Nucleus accumbens (tissue), 56 donors: ENCODE measurements at places on chromosomes 11 and 22.

GRCh38 chr11:17535488-17535887 lies 8.7 kb downstream of the USH1C start:
- no peak for DNase-seq

- DNase-seq, result no peak
Observed at GRCh38 chr22:49075150-49075549, 752.5 kb downstream of the BRD1 start.

GRCh38 chr22:30297276-30297990 lies 8.1 kb upstream of the CASTOR1 start:
- DNase-seq, result no peak

DNA sequence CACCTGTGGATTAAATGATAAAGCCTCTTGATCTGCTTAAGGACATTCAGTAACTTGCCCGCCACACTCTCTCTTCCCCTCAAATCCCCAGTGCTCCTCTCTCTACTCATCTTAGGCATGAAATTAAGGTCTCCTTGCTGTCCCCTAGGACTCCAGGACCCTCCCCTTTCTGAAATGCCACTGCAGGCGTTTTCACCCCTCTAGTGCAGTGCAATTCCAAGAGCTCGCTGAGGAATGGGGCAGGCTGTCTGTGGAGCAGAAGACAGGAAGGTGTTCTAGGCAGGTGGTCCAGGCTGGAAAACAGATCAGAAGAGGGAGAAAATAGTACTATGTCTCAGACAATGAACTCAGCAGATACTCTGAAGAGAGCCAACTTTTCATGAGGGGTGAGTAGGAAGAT lies 55.8 kb upstream of the ARHGAP42 start:
- no peak for DNase-seq

DNA sequence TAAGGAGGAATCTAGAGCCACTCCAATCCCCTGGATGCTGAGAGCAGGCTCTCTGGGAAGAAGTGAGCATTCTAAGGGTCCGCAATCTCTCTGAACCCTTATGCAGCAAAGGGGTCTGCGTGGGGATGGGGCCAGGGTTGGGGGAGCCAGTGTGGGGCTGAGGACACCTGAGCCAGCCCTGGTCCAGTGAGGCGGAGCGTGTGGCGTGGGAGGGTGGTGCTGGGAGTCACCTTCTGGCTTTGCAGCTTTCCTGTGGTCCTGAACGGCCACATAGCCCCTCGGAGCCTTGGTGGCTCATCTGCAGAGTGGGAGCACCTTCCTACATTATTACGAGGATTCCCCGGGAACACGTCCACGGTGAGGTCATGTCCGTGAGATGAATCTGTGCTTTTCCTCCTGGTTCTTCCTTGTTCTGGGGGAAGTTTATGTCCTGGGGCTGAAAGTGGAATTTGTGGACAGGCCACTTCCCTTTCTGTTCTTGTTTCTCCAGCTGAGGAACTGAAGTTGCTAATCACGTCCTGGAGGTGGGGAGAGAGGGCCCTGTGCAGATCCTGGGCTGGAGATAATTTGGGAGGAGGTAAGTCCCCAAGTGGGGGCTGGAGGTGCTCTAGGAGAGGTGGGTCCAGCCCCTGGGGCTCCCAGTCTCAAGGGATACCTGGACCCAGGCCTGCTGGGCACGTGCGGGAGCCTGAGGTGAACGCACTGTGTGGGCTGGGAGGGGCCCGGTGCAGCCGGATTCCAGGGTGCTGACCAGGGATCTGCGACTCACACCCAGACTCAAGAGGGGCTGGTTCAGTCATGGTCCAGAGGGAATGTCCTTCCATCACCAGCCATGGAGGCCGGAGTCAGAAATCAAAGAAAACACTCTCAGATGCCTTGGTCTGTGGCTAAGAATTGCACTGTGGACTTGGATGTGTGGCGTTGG lies 6.1 kb downstream of the MRGPRE start:
- no peak for DNase-seq

DNA sequence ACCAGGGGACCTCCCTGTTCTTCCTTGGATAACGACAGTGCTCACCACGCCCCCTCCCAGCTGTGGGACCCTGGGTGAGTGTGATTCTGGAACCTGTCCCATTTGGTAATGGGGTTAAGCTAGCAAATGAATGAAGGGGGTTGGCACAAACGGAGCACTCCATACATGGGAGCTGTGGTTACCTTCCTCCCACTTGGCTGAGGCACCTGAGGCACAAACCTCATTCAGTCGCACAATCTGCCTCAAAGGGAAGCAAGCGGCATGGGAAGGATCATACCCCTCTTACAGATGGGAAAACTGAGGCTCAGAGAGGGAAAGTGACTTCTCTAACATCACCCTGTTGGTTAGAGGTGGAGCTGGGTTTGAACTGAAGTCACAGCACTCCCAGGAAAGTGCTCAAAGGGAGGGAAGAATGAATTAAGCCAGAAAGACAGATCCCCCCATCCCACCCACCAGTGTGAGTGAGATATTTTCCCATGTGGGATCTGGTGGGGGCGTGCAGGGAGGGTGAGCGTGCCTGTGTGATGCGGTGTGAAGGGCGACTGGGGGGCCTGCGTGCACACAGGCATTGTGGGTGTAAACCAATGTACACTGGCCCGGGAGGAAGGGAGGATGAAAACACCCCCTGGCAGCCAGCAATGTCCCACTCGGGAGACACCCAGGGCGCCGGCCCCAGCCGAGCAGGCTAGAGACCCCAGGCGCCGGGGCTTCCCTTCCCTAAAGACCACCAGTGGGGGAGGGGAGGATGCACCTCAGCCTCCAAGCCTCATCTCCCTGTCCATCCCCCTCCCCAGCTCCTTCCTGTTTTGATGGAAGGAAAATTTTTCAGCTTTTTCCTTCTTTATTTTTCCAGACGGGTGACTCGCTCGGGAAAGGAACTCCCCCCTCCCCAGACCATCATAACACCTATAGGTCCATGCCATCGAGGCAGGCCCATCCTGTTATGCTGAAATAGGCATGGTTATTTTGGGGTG lies 8.0 kb upstream of the PDGFB start:
- DNase-seq, result no peak

DNA sequence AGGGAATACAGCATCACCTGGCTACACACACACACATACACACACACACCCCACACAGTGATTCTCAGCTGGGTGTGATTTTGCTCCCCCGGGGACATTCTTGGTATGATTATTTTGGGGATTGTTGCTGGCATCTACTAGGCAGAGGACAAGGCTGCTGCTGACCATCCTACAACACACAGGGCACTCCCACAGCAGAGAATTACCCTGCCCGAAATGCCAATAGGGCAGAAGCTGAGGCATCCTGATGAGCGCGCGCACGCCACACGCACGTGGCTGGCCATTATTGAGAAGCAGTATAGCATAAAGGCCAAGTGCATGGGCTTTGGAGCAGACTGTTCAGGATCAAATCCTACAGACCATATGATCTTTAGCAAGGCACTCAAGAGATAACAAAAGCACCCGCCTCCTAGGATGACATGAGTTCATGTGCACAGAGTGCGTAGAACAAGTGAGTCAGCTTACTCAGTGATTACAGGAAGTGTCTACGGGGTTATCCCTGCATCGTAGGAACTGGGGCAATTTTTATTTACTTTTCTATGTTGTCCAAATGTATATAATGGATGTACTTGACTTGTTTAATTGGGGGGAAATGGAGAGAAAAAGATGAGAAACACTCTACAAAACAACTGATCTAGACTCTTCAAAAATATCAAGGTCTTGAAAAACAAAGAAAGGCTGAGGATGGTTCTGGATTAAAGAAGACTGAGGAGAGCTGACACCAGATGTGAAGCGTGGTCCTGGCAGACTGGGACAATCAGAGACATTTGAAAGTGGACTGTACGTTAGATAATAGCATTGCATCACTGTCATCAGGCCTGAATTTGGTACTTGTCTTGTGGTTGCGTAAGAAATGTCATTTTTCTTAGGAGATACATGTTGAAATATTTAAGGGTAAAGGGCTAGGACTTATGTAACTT lies 7.2 kb upstream of the EHD1 start:
- no peak for DNase-seq

DNA sequence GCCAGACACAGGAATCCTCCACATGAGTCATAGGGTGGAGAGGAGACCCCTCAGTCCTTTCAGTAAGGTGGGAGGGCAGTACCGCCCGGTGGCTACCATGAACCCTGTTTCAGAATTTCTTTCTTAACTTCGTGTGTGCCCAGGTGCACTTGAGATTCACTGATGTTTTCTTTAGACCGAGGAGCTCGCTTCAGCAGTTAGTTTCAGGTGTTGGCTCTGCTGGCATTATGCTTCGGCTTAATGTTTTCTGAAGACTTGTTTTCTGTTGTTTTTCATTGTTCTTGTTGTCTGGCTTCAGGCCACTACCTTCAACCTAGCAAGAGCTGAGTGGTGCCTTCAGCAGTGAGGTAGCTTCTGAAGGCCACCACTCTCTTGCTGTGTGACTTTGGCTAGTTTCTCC lies 71.5 kb downstream of the BMAL1 start:
- no peak for DNase-seq

DNA sequence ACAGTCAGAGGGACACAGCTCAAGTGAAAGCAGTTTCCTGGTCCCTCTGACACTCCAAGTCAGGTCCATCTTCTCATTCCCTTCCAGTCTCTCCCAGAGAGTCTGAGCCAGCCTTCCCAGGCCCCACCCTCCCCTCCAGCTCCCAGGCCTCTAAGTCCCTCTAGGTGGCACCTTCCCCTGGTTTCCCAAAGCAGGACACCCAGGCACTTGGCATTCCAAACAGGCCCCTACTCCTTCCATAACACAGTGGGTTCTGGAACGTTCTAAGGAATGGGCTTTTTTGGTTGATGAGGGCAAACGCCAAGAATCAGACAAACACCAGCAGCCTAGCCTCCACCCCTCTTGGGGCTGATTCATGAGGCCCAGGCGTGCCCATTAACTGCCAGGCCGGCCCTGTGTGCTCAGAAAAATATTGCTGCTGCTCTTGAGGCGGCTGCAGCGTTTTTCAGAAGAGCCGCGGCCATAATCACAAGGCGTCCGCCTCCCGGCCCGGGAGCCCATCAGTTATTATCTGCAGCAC lies 418.7 kb downstream of the SOX6 start:
- DNase-seq, result no peak

DNA sequence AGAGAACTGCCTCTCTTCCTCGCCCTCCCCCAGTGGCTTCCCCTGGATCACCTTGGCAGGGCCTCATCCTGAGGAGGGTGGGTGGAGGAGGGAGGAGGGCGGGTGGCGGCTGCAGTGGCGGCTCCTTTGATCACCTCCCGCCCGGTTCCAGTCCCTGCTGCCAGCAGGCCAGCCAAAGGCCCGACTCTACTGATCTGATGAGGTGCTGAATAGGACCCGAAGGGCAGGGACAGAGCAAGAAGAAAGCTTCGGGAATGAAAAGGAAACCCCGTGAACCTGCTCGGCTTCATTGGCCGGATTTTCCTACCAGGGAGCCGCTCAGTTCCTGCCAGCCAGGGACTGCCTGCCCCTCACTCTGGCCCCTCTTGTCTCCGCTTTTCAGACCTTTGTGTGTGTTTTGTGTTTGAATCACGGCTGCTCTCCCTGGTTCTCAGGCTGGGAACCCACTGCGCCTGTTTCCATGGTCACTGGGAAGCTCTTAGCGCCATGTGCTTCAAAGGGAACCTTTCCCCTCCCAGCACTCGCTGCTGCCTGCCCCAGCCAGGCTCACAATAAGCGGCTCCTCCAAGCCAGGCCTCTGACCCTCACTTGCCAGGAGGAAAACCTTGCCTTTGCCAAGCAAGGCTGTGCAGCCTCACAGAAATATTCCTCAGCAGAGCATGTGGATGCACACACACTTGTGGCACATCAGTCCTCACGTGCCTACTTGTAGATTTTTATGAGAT lies 56.8 kb downstream of the C22orf31 start:
- peak; percentile 65 for DNase-seq

DNA sequence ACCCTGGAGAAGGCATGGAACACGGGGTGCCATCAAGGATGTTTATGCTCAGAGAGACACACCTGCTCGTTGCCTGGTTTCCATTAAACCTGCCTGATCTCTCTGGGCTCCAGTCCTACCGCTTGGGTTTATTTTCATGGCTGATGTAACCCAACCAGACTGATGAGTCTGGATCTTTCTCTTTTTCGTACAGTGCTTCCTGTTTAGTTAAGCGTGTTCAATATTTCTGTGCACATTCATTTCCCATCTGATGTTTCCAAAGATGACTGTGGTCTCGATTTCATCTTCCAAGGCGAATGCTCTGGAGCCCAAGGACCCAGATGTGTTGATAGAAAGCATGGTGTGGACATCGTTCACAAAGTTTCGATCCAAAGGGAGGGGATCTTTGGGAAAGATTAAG lies 84.3 kb downstream of the SNX19 start:
- no peak for DNase-seq

DNA sequence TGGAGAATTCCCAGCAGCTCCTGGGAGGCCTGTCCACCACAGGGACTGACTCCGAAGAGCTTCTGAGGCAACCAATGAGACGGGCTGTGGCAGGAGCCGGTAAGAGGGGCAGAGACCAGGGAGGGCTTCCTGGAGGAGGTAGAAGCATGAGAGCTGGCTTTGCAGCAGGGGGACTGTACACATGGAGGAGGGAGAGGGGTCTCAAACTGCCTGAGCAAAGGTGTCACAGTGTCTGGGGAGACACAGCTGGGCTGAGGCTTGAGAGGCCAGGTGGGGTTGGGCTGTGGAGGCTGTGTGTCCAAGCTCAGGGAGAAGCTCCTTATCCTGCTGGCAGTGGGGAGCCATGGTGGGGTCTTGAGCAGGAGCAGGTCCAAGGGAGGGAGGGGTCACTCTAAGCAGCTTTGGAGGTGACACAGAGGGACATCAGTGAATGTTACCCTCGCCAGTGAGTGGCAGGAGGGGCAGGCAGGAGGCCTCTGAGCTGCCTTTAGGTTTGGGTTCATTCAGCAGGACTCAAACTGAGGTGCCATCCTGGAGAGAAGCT lies 4.6 kb upstream of the RHOD start:
- DNase-seq, result no peak

GRCh38 chr22:21802056-21802455 lies 65.4 kb downstream of the MAPK1 start:
- DNase-seq, result no peak

DNA sequence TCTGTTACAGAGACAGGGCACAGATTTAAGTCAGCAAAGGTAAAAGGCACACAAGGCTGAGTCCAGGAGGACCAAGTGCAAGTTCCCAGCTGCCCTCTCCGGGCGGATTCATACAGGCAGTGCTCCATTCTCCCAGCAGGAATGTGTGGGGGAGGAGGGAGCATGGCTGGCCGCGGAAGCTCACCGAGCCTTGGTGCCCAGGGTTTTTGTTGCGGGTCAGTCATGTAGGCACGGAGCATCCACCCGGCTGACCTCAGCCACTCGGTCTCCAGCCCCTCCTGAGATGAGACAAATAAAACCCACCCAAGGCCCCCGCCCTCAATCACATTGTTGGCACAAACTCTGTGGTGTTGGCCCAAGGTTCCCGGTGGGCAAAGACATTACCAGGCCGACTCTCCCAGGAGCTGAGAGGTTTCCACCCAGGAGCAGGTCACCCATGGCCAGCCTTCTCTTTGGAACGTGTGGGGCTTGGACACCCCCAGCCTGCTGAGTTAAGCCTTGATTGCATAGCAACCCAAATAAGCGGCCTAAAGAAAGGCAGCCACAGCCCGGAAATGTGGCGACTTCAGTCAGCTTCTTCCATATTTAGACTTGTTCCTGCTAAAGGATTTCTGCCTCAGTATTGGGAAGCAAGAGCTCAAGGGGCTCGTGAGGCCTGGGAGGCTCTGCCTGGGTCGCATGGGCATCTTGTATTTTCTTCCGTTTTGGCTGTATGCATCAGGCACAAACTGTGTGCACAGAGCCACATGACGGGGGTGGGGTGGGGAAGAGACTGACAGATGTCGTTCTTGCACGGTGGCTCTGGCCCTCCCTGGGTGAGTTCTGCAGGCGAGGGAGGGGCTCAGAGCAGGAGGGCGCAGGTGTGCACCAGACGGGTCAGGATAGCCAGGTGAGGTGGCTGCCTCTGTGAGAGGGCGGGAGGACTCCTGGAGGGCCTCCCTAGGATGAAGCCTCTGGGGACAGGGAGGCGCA lies 63.0 kb downstream of the ARHGAP8 start:
- DNase-seq, result no peak
